NCI-H2029 (cell line): ENCODE measurements at places on chromosomes 2 and 18.

DNA sequence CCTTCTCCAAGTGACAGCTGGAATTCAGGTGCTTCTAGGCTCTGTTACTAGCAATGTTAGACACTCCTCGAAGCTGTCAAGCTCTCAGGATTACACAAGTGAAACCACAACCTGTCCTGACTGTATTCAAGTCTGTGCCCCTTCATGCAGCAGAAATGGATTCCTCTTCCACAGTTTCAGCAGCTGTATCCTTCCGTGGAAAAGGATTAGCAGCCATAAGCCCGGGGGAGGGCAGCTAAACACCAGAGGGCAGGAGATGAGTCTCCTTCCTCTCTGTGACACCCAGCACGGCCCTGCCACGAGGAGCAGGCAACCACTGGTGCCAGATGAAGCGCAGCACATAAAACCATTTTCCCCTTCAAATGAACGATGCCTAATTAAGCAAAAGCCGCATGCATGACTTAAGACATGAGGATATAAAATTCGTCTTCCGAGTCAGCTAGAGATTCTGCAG lies 1.2 kb downstream of the ST3GAL5 start:
- DNase-seq = no peak

DNA sequence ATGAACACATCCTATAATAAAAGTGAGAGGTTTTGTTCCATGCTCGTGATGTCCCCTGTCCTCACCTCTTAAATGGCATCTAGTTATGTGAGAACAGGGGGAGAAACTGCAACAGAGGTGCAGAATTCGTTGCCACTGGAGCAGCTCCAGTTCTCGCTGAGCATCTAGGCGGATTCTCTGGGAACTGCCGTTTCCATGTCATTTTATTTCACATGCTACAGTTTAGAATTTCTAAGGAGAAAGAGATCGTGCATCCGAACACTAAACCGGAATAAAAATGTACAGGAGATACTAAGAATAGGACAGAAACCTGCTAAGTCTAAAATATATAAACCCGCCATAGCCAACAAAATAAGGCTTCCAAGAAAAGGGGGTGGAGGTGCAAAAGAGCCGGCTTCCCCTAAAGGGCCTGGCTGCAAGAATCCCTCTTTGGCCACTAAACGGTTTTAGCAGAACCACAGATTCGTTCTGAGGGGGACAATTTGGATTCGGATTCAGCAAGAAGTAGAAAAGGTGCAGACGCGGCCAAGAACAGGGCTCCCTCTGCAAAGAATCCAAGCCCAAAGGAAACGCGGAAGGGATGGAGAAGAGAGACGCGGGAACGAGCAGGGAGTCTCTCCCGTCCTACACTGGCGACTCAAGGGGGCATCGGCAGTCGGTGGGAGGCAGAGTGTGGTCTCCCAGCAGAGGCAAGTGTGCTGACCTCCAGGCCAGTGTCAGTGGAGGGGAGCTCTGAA lies 1.3 kb downstream of the TMEM163 start:
- no peak for DNase-seq

DNA sequence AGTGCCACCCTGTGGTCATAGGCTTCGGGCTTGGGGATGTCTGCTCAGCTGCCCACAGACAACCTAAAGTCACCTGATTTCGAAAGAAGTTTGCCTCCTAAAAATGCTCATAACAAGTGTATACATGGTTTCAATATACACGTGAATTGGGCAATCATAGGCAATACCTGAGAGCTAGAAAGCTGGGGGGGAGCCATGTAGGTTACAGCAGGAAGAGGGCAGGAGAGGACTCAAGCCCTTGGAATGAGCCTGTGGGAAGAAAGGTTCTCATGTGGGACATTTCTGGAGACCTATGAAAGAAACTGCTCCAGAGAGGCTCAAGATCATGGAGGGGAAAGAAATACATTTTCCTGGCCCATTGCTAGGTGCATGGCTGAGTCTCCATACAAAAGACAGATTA lies 109.7 kb downstream of the ACOXL start:
- DNase-seq = no peak

DNA sequence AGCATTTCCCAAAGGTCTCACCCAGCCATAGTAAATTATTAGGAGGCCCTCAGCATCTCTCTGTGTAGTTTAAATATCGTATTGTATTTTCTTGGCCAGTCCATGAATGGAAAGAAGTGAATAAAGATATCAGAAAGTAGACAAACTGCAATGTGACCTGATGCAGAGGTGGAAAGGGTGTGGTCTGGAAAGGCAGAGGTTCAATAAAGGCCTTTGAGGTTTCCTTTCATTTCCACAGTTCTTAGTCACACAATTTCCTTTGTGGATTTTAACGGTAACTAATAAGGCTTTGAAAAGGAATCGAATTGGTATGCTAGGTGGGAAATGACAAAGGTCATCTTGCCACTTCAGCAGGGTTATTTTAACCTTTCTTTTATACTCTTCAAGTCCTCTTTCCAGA lies 20.1 kb upstream of the WIPF1 start:
- no peak for DNase-seq

GRCh38 chr2:100692906-100693305 lies 127.0 kb upstream of the NPAS2 start:
- no peak for DNase-seq

GRCh38 chr2:138956116-138956515 lies 175.9 kb upstream of the NXPH2 start:
- DNase-seq = no peak

- DNase-seq = no peak
Measured at GRCh38 chr2:241914542-241914941, 45.0 kb downstream of the RTP5 start.

- DNase-seq = no peak
Measured at GRCh38 chr18:23356915-23357601, 96.0 kb upstream of the RIOK3 start.

DNA sequence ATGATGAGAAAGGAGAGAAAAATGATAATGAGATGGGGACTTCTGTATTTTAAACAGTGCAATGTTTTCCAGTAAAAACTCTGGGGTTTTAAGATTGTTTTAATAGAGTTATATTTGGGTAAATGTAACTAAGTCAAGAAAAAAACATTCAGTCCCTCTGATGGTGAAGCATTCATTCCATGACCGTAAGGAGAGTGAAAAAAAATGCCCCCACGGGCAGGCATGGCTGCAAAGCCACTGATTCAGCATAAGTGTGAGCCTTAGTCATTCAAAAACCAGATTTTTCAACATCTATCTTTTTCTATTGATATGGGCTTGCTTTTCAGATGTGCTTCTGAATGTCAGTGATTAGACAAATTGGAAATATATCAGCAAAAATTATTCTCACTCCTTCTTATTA lies 957.8 kb downstream of the SLC4A3 start:
- no peak for DNase-seq

- no peak for DNase-seq
Measured at GRCh38 chr18:62979900-62980299, 264.6 kb downstream of the PHLPP1 start.
